ENCODE measurements at places on chromosomes 6 and 20.

- DNase-seq = no peak
Measured at GRCh38 chr6:21961226-21961625, 335.6 kb downstream of the PRL start.

GRCh38 chr20:3240776-3241363 is 1.9 kb upstream of the SLC4A11 start:
- no peak for DNase-seq

DNA sequence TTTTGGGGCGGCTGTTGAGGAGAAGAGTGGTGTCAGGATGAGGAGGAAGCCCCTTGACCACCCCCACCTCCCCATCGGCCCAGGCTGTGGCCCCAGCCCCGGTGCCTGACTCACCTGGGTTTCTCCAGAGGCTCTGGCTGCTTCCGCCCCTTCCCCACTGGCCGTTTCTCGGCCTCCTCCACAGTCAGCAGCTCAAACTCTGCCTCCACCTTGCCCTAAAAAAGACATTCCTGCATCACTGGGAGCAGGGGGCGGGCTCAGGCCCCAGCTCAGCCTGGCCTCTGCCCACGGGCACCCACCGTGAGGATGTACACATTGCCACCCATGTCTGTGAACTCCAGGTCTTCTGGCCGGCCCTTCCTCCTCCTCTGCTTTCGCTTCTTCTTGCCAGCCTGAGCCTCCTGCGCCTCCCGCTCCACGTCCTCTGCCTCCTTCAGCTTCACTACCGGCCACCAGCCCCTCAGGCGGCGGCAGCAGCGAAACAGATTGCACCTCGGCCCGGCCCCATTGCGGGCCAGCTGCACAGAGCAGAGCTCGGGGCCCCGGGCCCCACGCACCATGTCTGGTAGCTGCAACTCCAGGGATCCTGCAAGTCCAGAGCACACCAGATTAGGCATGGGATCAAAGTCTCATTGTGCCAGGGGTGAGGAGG is 17.3 kb downstream of the ERGIC3 start:
- no peak for DNase-seq

DNA sequence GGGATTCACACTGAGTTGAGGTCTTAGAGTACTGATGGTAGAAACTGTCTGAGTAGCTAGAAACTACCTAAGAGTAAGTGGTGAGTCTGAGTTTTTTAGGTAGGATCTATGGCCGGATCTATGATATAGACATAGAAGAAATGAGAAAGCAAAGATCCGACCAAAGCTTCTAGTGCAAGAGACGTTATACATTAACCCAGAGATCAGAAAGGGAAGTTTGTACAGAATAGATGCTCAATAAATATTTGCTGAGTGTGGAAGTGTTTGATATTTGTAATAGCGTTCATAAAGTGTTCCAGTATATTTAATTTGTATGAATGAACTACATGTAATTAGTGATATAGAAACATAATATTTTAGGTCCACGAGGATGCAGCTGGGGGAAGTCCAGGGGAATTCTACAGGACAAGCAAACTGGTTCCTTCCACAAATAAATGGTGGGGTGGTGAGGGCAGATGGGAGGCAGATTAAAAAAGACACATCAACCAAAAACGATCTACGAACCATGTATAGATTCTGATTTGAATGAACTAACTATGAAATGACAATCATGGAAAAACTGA is 31.9 kb upstream of the JARID2 start:
- no peak for DNase-seq

DNA sequence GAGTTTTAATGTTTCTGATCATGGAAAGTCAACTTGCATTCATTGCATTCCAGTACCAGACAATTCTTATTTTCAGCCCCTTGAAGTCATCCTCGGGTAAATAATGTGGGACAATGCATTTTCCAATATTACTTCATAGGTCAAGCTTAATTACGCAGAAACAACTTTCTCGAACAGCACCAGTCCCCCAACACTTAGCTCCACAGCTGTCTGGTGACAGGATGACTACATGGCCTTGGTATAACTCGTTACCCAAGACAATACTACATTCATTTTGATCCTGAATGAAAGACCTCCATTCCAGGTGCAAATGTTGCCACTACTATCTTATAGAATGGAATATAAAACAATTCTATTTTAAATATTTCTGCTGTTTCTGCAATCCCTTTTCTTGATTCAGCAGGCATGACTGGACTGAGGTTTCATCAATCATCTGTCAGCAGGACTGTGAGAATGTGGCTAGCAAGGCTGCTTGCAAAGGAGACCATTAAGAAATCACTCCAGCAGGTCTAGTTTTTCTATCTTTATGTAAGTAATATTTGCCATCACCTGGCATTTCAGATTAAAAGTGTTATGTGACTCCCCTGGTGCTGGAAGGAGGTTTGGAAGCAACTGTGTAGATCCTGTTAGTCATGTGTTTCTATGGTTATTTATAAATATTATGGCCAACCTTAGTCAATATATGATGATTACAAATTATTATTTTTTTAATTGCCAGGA is 147.9 kb downstream of the HAO1 start:
- no peak for DNase-seq

DNA sequence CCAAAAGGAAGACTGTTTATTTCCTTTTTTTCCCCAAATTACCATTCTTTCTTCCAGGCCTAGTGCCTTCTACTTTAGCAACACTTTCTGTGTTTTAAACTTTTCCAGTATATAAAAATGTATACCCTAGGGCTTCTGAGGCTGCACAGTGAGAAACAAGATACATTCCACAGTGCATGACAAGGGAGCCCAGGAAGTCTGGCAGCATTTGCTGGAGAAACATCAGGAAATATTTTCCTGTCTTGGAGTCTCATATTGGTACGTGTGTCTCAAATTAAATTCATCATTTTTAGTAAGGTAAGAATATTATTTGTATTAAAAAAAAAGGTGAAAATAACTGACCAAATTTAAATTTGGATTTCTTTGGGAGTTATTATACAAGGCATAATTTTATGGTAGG is 662.6 kb downstream of the RFPL4B start:
- no peak for DNase-seq

DNA sequence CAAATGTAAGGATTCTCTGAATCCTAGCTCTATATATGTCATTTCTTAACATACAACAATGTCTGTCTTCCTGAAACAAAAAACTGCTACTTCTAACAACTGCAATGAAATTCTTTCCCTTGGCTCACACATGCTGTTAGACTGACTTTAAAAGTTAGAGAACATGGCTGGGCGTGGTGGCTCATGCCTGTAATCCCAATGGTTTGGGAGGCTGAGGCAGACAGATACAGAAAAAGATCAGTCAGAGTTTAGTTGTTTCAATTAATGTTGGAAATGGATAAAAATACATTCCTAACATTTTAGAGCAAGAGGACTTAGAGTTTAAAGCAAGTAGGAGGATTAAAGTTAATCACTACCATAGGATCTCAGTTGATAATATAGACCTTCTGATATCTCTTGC is 28.7 kb upstream of the KIAA1586 start:
- DNase-seq = no peak

DNA sequence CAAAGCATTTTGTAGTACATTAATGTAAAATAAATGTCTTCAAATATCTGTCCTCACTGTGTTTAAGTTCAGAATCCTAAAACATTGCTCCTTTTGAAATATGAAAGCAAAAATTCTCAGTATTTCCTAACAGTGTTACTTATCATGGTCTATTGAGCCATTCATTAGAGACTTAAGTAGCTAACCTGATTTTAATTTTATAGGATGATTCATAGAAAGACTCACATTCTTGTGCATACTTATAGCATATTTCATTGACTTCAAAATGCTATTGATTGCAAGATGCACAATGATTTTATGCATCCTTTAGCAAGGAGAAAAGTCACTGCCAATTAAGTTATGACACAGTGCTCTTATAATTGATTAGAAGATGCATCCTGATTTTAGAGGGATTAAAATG is 85.7 kb downstream of the HIVEP1 start:
- DNase-seq = no peak

DNA sequence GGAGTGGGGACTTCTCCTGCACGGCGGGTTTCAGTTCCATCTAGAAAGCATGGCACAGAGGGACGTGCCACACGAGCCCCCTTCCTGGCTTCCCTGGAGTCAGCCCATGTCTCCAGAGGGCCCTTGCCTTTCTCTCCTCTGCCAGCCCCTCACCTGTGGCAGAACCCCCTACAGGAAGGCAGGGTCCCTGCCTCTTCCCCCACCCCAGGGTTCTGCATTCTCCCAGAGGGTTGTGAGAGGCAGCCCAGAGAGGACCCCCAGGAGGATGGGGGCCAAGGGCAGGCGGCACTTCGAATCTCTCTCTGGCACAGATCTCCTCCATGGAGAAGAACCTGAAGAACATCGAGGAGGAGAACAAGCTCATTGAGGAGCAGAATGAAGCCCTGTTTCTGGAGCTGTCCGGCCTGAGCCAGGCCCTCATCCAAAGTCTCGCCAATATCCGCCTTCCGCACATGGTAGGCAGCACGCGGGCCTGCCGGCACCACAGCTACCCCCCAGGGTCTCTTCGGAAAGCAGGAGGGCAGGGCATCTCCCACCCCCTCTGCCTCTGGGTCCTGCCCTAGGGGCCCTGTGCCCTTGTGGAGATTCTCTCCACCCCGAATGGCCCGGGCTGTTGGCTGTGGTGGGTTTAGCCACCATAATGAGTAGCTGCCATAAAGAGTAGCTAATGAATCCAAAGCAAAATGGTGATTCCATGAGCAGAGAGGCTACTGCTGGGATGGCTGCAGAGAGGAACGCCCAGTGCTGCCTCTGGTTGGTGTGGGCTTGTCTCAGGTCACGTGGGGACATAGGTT is 15.9 kb upstream of the PCMTD2 start:
- no peak for DNase-seq

- DNase-seq = no peak
Measured at GRCh38 chr6:162706232-162706631, 21.3 kb downstream of the PRKN start.

GRCh38 chr6:2102316-2102883 is 143.0 kb downstream of the GMDS start:
- DNase-seq = no peak

GRCh38 chr6:131565056-131565455 is 8.0 kb upstream of the ARG1 start:
- DNase-seq = no peak

DNA sequence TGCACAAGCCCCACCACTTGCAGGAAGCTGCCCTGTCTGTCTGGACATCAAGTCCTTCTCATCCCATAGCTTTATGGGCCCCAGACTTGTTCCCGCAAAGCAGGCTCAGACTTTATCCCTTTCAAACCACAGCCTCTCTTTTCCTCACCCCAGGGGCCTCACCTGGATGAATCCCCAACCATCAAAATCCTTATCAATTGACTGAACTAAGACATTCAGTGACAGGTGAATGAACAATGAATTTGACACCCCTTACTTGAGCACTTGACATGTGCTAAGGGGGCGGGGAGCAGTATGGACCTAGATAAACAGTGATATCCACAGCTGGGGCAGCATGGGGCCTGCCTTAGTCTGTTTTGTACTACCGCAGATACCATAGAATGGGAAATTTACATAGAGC is 5.0 kb downstream of the RAB44 start:
- DNase-seq = no peak

DNA sequence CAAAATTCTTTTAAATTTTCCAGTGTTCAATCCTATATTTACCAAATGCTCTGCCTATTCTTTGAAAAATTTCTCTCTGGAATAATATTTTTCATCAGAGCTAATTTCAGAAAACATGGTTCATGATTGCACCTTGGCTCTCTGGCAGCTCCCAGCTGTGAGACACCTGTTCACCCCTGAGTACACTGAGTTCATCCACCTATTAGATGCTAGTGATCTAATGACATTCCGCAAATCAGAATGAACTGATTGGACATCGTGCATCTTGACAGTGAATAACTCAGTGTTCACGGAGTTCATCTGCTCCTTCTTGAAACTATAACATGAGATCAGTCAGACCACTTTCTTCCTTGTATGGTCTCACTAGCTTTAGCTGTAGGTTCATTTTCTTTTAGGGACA is 3.9 kb upstream of the SHPRH start:
- no peak for DNase-seq

GRCh38 chr20:46883892-46884291 is 10.8 kb upstream of the EYA2 start:
- DNase-seq = no peak

DNA sequence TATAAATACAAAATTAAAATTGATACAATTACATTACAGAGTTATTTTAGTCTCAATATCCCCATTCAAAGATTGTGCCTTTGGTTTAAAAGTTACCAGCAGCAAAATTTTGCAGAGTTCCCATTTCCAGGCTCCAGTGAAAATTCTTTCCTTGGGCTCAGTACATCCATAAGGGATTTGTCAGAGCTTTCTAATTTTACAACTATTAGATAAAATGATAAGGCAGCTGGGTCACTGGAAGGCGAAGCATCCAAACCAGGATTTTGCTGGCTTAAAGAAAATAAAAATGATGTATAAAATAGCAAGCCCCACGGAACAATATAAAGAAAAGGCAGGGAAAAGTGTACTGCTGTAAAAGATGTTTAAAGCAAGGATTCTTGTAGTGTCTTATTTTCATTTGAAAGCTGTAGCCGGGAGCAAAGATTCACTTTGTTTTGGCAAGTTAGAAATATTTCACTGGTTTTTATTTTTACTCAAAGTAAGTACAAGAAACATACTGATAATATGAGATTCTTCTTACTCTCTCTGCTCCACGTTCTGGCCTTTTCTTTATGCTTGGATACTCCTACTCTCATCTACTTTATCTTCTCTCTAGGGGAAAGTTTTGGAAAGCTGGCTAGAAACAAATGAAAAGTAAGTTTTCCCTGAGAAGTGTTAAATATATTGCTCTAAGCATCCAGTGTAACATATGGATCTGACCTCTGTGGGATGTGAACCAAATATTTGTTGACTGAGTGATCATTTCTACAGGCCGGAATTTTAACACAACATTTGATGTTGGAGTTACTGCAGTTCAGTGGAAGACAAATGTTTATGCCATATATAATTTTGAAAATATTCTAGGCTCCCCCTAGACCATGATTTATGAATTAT is 488.4 kb downstream of the PHF3 start:
- DNase-seq = no peak

DNA sequence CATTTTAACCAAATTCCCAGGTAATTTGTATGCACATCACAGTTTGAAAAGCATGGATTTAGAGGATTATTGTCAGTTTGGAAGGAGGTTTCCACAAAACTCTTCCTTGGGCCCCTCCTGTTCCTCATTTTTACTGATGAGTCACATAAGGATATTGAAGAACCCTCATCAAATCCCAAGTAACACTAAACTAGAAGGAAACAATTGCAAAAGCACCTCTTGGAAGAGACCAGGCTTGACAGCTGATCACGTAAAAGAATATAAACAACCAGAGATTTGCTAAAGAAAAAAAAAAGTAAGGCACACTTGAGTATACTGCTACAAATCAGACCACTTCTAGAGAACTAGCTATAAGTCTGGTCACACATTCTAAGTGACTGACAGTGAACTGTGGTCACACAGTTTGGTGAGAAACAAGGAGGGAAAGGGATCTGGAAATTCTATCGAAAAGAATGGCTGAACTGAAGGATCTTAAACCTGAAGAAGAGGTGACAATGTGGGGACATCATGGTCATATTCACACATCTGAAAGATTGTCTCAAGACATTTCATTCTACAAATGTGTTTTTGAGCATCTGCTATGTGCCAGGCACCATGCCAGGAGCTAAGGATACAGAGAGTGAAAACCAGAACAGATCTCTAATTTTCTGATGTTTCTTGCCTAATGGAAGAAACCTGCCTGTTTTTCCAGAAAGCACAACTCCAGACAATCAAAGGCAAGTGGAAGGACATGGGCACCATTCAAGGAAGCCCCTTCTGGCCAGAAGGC is 24.1 kb downstream of the ZHX3 start:
- no peak for DNase-seq

- no peak for DNase-seq
Measured at GRCh38 chr6:130069485-130069884, 51.1 kb downstream of the L3MBTL3 start.
